NCI-H1436 treated with DMSO at 0.1 percent for 48 hours (cell line): ENCODE measurements at places on chromosomes 7 and 10.

DNA sequence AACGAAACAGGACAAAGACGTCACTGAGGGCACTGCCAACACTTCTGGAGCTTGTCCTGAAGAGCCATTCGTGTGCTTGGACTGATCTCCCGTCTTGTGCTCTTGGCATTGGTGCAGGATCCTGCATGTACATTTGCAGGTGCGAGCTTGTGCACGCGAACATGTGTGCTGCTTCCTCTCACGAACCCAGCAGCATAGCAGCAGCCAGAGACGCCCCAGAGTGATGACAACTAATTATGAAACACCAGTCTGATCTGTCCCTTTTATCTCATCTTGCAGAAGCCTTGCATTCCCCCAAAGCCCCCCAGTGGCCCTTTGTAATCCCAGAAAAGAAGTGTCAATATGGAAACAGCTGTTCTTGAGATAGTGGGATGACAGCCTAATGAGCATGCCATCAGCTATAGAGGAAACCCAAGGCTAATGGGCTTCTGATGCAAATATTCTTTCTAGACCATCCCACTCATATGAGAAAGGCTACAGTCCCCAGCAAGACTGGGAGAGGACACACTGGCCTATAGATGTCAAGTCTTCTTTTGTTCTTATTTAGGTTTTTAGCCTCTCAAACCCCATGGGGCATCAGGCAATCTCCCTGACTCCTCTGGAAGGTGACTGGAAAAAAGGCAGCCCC, 310.6 kb downstream of the FRMD4A start:
- DNase-seq, result no peak

DNA sequence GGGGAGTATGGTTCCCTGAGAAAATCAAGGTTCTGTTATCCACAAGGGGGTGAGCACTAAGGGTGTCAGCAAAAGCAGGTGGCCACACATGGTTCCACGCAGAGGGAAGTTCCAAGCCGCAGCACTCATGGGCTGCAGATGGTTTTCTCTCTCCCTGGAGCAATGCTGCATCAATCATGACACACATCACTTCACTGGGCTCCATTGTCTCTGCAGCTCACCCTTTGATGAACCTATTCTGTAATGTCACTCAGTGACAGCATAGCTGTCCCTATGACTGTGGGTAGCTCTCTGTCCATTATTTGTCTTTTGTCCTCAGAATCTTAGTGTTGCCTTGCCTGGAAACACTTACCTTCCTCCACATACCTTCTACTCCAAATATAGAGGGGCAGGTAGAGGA, 34.8 kb downstream of the LRRC18 start:
- no peak for DNase-seq

DNA sequence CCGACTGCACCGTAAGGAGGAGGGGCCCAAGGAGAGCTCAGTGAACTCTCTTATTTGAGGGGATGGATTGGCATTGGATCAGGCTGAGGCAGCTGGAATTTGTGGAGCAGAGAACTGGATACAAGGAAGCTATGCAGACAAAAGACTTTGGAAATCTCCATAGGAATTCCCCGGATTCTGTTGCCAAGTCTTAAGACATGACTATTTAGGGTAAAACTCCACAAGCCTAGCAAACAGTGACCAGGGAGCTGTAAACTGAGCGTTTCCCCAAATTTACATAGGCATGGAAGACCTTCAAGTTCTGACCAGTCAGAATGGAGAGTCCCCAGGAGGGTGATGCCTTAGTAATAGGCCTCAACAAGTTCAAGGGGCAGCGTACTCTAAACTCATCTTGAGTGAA, 82.5 kb upstream of the PCBD1 start:
- DNase-seq, result no peak

DNA sequence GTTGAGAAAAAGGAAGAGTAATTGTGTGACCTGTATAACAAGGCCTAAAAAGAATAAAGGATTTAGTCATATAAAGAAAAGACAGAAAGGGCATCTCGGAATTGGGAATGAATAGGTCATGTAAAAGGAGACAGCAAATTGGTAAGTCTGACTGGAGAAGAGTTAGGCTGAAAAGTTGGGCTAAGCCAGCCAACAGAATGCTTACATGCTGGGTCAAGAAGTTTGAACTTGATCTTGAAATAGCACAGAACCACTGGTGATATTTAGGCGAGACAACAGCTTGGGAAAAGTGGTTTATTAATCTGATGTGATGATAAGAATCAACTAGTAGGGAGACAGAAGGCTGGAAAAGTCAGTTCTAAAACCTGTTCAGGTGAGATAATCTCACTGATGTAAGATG, 4.8 kb downstream of the IDE start:
- no peak for DNase-seq

DNA sequence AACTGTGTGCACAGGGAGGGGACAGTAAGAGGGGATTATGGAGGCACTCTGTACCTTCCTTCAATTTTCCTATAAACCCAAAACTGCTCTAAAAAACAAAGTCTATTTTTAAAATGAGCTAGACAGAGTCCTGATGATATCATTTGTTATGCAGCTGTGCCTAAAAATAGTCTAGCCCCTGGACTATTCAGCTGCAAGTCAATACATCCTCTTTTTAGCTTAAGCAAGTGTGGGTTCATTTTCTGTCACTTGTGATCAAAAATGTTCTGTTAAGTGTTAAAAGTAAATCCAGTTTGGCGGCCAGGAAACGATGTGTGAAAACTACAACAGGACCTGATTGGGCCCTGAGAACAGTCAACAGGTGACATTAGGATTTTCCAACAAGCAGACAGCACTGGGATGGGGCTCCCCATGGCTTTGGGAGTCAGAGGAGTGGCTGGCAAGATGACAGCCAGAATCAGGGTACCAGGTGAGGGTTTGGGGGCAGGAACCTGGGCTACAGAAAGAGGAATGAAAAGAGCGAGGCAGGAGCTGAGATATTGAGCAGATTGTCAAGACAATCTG, 33.9 kb downstream of the FAM107B start:
- DNase-seq, result no peak

GRCh38 chr7:115357703-115357999, 435.8 kb downstream of the MDFIC start:
- DNase-seq, result no peak

GRCh38 chr10:112535531-112535951, 88.5 kb downstream of the VTI1A start:
- no peak for DNase-seq

DNA sequence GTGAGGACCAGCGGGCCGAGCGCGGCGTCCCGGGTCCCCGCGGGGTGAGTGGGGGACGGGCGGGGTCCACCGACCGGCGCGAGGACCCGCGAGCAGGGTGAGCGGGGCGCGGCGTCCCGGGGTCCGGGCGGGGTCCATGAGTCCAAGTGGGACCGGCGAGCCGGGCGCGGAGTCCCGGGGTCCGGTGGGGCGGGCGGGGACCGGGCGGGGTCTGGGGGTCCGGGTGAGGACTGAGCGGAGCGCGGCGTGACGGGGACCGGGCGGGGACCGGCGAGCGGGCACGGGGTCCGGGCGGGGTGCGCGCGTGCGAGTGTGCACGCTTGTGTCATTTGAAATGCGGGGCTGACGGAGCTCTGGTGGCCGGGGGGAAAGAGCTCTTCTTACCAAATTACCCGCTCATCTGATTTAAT, 765 bp downstream of the CELF2 start:
- no peak for DNase-seq

GRCh38 chr7:130349911-130350782, 5.5 kb downstream of the CPA5 start:
- no peak for DNase-seq

DNA sequence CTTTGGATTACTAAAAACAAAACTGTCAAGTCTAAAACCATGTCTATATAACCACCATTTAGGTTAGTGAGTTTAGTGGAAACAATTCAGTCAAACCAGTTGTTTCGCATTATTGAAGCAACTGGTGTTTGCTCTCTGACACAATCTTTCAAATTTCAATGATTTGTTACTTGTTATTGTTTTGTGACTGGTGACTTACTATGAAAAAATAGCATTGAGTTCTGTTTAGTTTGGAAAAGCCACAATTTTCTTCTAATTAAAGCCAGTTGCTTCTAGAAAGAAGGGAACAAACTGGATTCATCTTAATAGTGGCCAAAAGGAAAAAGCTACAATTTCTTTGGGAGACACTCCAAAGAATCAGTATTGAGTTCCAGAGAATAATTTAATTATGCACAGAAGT, 30.4 kb downstream of the LAMB4 start:
- DNase-seq, result no peak

- DNase-seq, result no peak
These were observed 706.6 kb downstream of the INHBA start for GRCh38 chr7:40996233-40996677.

GRCh38 chr10:110436554-110437350, 61.0 kb upstream of the DUSP5 start:
- DNase-seq, result no peak

DNA sequence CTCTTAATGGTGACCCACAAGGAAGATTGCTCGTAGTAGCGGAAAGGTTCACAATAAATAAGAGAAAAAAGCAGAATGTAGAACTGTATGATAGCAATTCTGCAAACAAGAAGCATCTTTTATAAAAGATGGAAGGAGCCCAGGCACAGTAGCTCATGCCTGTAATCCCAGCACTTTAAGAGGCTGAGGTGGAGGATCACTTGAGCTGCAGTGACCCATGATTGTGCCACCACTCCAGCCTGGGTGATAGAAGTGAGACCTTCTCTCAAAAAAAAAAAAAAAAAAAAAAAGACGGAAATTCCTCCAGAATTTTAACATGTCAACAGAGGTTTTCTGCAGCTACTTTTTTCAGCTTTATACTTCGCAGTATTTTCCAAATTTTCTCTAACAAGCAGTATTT, 13.2 kb downstream of the GATAD1 start:
- no peak for DNase-seq

DNA sequence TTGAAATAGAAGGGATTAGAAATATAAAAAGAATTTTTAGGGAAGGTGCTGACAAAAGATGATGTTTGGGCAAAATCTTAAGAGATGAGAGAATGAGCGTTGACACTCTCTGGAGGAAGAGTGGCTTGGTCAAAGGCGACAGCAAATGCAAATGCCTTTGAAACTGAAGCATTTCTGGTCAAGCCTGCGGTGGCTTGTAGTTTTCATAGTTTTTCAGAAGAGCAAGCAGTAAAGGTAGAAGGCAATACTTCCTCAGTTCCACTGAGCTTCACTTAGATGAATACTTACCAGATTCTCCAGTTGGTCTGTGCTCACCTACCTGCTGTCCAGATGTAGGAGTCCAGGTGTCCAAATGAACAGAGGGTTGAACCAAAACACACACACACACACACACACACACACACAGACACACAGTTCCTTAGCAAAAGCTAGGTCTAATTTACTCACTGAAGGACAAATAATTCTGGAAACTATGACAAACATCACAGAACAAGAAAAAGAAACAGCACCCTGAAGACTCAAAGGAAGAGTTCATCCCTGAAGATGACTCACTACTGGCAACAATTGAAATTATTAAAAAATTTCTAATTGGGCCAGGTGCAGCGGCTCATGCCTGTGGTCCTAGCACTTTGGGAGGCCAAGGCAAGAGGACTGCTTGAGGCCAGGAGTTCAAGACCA, 12.1 kb upstream of the STK17A start:
- no peak for DNase-seq

DNA sequence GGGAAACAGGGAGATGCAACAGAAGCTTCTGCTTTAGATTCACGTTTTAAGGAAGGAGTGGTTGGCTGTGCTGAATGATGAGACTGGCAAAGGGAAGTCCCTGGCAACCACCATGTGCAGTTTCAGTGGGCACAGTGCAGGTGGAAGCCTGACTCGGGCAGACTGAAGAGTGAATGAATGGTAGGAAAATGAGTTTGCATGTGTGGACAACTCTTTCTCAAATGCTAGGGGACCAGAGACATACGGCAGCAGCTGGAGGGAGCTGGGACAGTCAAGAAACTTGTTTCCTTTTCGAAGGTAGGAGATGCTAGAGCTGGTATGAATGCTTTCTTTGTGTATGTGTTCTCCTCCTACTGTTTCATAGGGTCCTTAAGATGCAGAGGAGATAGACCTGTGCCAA, 29.0 kb downstream of the PODXL start:
- DNase-seq, result no peak

DNA sequence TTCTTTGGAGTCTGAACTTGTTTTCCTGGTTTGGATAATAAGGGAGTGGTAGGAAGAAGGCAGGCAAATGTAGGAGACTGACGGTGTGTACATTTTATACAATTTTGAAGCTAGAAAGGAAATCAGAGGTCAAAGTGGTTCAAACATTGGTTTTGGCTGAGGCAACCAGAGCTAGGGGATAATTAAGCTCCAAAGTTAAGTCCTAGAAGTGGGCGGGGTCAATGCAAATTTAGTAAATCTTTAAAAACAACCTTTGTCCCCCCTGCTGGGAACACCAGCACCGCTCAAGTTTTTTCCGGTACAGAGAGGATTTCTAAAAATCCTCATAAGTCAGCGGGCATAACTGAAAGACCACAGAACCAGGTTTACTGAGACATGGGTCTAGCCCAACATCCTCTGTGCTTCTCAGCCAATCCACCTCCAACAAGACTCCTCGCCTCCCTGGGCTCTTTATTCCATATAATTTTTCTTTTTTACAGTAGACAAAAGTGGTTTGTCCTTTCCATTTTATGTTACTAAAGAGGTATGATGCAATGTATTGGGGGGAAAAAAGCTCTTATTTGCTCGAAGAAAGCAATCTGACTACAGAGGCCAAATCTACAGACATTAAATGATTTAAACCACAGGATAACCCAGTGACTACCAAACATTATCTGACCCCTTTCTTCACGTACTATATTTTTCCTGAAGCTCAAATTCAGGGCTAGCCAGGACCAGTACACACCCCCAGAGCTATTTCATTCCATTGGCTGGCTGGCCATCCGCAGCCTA, 1.6 kb downstream of the GLUD1 start:
- DNase-seq, result no peak

DNA sequence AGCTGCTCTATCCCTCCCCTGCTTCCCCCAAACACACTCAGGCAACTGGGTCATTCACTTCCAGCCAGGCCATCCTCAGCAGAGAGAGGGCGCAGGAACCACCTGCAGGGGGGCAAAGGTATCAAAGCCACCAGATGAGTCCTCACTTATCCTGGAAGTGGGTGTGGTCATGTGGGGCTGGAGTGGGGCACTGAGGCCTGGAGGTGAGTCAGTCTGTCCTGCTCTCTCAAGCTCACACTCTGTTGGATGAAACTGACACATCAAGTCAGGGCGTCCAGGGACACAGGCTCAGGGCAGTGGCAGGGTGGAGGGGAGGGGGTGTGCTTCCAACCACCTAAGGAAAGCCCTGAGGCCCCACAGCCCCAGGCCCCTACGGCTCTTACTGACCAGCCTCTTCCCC, 8.0 kb upstream of the ELFN1 start:
- no peak for DNase-seq

- no peak for DNase-seq
These were observed 117.4 kb upstream of the POM121L12 start for GRCh38 chr7:52917982-52918578.

GRCh38 chr7:11835260-11835659, 3.3 kb upstream of the THSD7A start:
- DNase-seq, result no peak
